ENCODE measurements at places on chromosomes 3 and 15.

DNA sequence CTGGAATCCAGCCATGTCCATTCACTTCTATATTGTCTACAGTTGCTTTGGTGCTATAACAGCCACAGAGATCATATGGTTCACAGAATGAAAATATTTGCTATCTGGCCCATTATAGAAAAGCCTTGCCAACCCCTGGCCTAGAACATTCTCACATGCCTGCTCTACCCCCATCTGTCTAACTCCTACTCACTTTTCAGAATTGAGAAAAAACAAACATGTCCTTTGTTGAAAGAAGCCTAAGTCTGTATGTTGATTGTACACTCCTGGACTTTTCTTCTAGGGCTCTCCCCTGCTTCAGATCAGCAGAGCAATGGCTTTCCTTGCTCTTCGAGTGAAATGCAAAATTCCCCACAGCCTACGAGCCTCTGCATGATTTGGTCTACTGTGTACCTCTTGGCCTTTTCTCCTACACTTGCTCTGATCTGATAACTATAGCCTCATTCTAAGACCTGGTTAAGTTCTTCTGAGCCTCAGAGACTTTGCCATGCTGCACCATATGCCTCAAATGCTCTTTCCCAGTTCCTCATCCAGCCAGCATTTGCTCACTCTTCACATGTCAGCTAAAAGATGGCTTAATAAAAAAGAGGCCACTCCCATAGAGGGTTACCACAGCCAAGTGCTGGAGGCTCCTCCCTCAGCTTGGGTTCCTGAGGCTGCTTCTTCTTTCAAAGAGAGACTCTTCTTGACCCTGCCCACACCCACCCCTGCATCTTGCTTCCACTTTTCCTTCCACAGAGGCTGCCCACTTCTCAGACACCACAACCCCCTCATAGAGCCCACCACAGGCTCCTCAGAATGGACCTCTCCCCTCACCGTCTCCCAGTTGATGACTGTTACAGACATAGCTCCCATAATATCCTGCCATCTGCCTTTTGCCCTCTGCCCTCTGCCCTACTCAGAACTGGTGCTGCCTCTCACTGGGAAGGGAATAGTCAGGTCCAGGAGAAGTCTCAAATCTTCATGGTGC, 22.9 kb upstream of the DCLK3 start:
- no peak for DNase-seq

DNA sequence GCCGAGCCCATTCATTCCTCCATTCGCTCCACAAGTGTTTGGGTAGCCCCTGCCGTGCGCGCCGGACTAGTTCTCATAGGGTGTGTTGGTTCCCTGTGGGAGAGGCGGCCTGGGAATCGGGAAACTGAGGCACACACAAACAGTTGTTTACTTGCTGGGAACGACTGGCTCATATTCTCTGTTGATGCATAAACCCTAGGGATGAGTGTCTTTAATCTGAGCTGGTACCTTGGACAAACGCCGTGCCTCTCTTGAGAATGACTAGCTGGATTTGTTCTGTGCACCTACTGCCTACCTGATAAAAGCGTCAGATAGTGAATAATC, 737 bp downstream of the DNAJA4 start:
- DNase-seq: no peak

DNA sequence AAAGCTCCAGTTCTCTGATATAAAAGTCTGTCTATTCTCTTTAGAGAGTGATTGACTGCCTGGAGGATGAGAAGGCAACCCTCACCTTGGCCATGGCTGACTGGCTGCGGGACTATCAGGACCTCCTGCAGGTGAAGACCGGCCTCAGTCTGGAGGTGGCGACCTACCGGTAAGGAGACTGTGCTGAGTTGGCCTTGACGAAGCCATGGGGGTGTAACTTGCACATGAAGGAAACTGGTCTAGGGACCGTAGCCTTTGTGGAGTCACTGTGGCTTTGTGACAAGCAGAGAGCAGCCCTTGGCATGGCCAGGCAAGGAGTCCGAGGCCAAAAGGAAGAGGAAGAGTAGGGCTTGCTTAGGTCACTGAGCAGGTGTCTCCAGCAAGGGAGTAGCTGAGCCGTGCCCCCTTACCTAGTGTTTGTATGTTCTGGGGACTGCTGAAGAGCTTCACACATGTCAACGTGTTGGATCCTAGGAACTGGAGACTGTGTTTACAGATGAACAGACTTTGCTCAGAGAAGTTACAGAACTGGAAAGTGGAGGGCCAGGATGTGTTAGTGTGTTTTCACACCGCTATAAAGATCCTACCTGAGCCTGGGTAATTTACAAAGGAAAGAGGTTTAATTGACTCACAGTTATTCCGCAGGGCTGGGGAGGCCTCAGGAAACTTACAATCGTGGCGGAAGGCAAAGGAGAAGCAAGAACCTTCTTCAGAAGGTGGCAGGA, 8.8 kb downstream of the SYNM start:
- no peak for DNase-seq

DNA sequence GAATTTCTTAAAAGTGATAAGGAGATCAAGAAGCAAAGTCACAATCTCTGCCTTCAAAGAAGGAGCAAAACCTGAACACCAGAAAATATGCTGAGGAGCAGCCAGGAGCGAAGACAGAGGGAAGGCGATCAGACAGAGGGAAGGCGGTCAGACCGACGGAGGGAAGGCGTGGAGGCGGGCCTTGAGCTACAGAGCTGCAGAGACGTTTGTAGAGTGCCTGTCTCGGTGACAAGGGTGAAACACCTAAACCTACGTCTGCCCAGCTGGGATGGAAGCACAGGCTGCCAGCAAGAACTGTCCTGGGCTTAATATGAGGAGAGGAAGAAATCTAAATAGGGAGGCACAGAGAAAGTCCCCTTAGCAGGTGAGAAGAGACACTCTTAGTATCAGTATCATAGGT, 476.0 kb downstream of the OCA2 start:
- no peak for DNase-seq

GRCh38 chr3:152019508-152019907, 146.1 kb downstream of the SUCNR1 start:
- no peak for DNase-seq

DNA sequence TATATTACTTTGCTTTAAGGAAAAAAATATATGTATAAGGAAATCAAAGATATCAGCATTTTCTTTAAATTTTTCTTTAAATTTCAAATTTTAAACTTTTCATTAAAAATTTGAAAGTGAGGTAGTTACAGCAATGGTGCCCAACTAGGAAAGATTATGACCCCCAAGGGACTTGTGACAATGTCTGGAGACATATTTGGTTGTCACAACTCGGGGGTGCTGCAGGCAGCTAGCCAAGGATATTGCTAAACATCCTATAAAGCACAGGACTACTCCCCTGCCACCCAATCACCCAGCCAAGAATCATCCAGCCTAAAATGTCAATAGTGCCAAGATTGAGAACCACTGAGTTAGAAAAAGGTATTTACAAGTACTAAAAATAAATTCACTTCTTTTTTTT, 57.3 kb downstream of the SLC4A7 start:
- DNase-seq: no peak

- DNase-seq: no peak
These were observed 186.4 kb upstream of the THBS1 start for GRCh38 chr15:39394496-39394895.

All from stimulated activated CD4-positive, alpha-beta T cell treated with anti-CD3 and anti-CD28 coated beads, Interleukin-1b, Interleukin-23, amount 100 ng/mL, for 24 hours (primary cell).